Neuronal stem cell (in vitro differentiated cells): ENCODE measurements at places on chromosomes 6 and 20.

DNA sequence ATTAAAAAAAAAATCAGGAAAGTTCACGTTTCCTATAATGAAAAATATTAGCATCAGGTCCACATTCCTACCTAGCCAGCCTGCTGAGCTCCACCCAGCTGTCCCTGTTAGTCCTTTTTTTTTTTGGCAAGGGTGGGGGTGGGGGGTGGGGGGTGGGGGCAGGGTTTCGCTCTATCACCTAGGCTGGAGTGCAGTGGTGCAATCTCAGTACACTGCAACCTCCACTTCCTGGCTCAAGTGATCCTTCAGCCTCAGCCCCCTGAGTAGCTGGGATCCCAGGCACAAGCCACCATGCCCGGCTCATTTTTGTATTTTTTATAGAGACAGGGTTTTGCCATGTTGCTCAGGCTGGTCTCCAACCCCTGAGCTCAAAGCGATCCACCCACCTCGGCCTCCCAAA lies 7.5 kb upstream of the SLC2A10 start:
- no peak overlapping the region for H3K27ac ChIP-seq
- DNase-seq: no peak
- H3K4me1 ChIP-seq: peaks cover 11% of the 10 kb centered on the region
- no peaks in the 10 kb centered on the region for H3K36me3 ChIP-seq
- no peaks in the 10 kb centered on the region for H3K27me3 ChIP-seq
- H3K4me3 ChIP-seq: no peak overlapping the region

DNA sequence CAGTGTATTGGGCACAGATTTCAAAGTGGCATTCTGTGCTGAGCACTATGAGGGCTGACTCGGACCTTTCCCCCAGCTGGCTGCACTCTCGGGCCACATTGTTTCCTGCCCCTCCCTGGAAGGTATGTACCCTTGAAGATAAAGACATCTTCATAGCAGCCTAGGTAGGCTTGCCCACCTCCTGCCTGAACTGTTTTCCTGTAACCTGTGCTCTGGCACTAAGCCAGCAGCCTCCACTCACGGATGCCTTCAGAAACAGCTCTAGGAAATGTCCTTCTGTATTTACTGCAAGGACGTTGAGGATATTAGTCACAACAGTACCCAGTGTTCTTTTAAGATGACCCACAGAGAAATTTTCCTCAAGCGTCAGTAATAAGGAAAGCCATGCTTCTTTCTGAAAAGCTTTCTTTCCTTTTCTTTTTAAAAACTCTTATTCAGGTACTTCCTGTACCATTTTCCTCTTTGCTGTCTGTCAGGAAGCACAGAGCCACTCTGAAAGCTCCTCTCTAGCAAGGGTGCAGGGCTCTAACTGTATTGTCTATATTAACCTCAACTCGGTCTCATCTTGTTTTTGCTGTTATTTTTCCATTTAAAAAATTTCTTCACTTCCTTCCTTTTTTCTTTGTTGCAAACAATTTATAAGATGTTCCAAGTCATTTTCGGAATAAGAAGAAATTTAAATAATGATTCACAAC lies 43.5 kb downstream of the TTI1 start:
- DNase-seq: no peak
- no peaks in the 10 kb centered on the region for H3K27me3 ChIP-seq
- H3K36me3 ChIP-seq: peaks cover 93% of the 10 kb centered on the region

DNA sequence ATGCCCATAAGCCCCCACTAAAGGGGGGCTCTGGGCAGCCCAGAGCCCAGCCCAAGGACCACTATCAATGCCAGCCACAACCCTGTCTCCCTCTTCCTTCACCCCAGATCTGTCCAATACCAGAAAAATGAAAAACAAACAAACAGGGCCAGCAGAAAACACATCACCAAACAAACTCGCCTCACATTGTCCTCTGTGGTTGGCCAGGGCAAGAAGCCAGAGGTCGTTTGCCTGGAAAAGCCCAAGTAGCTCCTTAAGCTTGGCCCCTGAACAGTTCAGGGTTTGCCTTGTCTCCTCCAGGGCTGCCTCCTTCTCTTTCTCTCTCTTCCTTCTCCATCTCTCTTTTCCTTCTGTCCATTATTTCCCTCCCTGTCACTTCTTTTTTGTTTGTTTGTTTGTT lies 10.1 kb upstream of the SCUBE3 start:
- H3K4me3 ChIP-seq: no peak overlapping the region
- H3K27ac ChIP-seq: no peak overlapping the region
- H3K36me3 ChIP-seq: no peaks in the 10 kb centered on the region
- peaks cover 5% of the 10 kb centered on the region for H3K27me3 ChIP-seq
- DNase-seq: no peak

- peak; percentile 75 for DNase-seq
- no peak overlapping the region for H3K4me3 ChIP-seq
- peak overlapping the region; percentile 78 for H3K27ac ChIP-seq
- H3K4me1 ChIP-seq: peaks cover 19% of the 10 kb centered on the region
- no peaks in the 10 kb centered on the region for H3K36me3 ChIP-seq
- no peaks in the 10 kb centered on the region for H3K27me3 ChIP-seq
Measured at GRCh38 chr20:46215913-46216707, 92.2 kb downstream of the CDH22 start.

- peaks cover 37% of the 10 kb centered on the region for H3K27me3 ChIP-seq
- H3K4me1 ChIP-seq: peaks cover 1% of the 10 kb centered on the region
- DNase-seq: no peak
- no peak overlapping the region for H3K27ac ChIP-seq
Measured at GRCh38 chr20:63135411-63135810, 80.5 kb downstream of the YTHDF1 start.

GRCh38 chr20:58938541-58938940 lies 42.5 kb upstream of the NELFCD start:
- H3K27me3 ChIP-seq: no peaks in the 10 kb centered on the region
- no peak for DNase-seq
- no peaks in the 10 kb centered on the region for H3K36me3 ChIP-seq
- H3K27ac ChIP-seq: no peak overlapping the region
- no peaks in the 10 kb centered on the region for H3K4me1 ChIP-seq

DNA sequence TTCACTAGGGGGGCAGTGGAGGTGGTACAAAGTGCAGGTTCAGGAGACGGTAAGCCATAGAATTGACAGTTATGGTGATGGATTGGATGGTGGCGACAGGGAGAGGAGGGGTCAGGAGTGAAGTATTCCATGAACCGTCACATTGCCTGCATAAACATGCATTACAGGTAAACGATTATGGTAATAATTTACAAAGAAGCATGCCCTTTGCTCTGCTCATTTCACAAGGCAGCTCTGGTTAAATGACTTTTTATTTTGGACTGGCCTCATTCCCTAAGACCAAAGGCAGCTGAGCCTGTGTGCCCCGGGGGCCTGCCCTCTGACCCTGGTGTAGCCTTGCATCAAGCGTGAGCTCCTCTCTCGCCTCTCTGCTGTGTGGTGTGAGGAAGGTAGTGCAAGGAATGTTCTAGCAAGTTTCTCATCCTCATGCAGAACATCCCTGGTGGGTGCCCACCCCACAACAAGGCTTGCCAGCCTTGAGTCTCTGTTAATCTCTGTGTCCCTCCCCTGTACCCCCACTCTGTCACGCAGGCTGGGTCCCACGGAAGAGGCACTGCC lies 59.0 kb downstream of the PPP1R14C start:
- no peaks in the 10 kb centered on the region for H3K27me3 ChIP-seq
- H3K4me1 ChIP-seq: peaks cover 2% of the 10 kb centered on the region
- no peak for DNase-seq
- no peak overlapping the region for H3K4me3 ChIP-seq
- no peak overlapping the region for H3K27ac ChIP-seq

GRCh38 chr6:168560126-168560525 lies 119.1 kb downstream of the SMOC2 start:
- no peaks in the 10 kb centered on the region for H3K36me3 ChIP-seq
- DNase-seq: no peak
- peaks cover 3% of the 10 kb centered on the region for H3K4me1 ChIP-seq
- no peak overlapping the region for H3K27ac ChIP-seq
- no peaks in the 10 kb centered on the region for H3K27me3 ChIP-seq

DNA sequence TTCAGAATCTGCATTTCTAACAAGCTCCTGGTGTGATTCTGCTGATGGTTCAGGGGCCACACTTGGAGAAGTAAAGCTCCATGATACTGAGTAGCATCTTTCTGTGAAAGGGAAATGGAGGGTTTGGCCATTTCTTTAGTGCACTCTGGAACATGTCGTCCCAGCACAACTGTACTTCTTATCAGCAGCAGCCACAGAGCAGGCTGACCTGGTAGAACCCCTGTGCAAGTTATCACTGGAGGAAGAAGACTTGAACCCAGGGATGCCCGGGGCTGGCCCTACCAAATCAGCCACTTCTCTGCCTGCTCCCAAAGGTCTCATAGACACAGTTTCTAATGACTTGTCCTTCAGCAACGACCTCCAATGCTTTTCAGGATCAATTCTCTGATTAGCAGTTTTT lies 354.7 kb upstream of the PLCB4 start:
- H3K36me3 ChIP-seq: peaks cover 3% of the 10 kb centered on the region
- no peaks in the 10 kb centered on the region for H3K27me3 ChIP-seq
- no peak overlapping the region for H3K4me3 ChIP-seq
- H3K4me1 ChIP-seq: no peaks in the 10 kb centered on the region
- DNase-seq: no peak
- H3K27ac ChIP-seq: no peak overlapping the region

GRCh38 chr20:46774236-46774635 lies 64.8 kb downstream of the SLC2A10 start:
- no peaks in the 10 kb centered on the region for H3K36me3 ChIP-seq
- no peak overlapping the region for H3K4me3 ChIP-seq
- H3K4me1 ChIP-seq: no peaks in the 10 kb centered on the region

DNA sequence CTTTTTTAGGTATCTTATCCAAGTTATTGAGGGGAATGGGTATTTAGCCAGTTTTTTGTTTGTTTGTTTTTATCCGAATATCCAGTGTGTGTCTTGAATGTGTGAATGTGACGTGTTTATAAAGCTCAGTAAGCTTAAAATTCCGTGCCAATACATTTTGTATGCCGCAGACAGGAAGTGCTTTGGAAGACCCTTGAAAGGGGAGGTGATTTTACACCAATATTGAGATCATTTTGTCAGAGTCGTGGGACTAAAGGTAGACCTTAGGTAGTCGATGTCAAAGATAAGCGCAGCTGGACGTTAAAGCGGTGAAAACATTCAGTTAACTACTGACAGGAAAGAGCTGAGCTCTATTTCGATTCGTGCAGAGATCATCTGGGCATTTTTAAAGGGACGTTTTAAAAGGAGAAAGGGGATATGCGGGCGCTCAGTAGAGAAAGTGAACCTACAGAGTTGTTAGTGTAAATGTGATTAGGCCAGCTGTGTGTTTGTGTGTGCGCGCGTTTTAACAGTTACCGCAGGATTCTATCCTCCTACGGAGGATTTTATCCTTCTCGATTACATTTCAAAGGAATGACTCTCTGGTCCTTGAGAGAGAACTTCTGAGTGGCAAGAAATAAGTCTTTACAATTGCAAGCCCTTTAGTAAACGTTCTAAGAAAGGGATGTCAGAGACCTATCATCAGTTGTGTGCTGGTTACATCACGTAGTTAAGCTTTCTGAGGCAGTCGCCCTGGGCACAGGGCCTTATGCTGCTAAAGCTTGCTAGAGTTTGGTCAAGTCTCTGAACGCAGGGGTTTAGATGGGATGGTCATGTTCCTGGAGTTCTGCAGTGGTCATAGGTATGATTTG lies 625 bp upstream of the ECHDC1 start:
- H3K27me3 ChIP-seq: no peaks in the 10 kb centered on the region
- H3K27ac ChIP-seq: peak overlapping the region; percentile 87
- DNase-seq: peak; percentile 3
